Body of pancreas (tissue), 4 donors: ENCODE measurements at places on chromosomes 5 and 9. TPM values are rescaled to one million over a fixed set of nuclear protein-coding genes. Genes with fewer than 3 reads are reported as not detected.

- no peak overlapping the region for H3K4me3 ChIP-seq
- H3K4me1 ChIP-seq, result no peaks in the 10 kb centered on the region
- DNase-seq, result no peak
- no peak overlapping the region for H3K27ac ChIP-seq
- no peaks in the 10 kb centered on the region for H3K36me3 ChIP-seq
Observed at GRCh38 chr9:129242191-129242941, 64.3 kb upstream of the IER5L start.

GRCh38 chr9:5886114-5886939, 4.4 kb upstream of the MLANA start:
- no peaks in the 10 kb centered on the region for H3K27me3 ChIP-seq
- no peaks in the 10 kb centered on the region for H3K4me1 ChIP-seq
- no peaks in the 10 kb centered on the region for H3K36me3 ChIP-seq

The ADRB2 gene
- 1.6 TPM for total RNA-seq

GRCh38 chr5:132086277-132086794, 12.7 kb downstream of the CSF2 start:
- peak; percentile 55 for DNase-seq
- no peak overlapping the region for H3K27ac ChIP-seq
- no peaks in the 10 kb centered on the region for H3K36me3 ChIP-seq
- H3K4me3 ChIP-seq, result no peak overlapping the region

DNA sequence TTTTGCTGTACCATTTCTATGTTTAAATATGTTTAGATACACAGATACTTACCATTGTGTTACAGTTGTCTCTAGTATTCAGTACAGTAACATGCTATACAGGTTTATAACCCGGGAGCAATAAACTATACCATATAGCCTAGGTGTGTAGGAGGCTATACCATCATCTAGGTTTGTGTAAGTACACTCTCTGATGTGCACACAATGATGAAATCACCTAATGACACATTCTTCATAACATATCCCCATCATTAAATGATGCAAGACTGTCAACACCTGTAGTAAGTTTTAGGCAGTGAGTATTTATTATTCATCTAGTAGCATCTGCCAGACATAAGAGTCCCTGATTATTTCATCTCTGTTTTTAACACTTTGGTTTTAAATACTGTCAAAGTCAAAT, 7.3 kb upstream of the DHFR start:
- peaks cover 14% of the 10 kb centered on the region for H3K36me3 ChIP-seq
- DNase-seq, result no peak
- H3K27ac ChIP-seq, result no peak overlapping the region
- H3K4me1 ChIP-seq, result no peaks in the 10 kb centered on the region
- no peaks in the 10 kb centered on the region for H3K27me3 ChIP-seq
- no peak overlapping the region for H3K4me3 ChIP-seq

DNA sequence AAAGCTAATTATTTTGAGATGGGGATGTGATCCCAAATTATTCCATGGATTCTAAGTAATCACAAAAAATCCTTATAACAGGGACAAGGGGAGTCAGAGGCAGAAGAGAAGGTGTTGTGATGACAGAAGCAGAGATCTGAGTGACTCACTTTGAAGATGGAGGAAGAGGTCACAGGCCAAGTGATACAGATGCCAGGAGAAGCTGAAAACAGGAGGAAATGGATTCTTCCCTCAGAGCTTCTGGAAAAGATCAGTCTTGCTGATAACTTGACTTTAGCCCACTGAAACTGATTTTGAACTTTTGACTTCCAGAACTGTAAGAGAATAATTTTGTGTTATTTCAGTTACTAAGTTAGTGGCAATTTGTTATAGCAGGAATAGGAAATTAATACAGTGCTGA, 105.3 kb downstream of the GCNT1 start:
- DNase-seq, result no peak
- no peaks in the 10 kb centered on the region for H3K36me3 ChIP-seq
- no peak overlapping the region for H3K4me3 ChIP-seq
- H3K27ac ChIP-seq, result no peak overlapping the region
- peaks cover 5% of the 10 kb centered on the region for H3K4me1 ChIP-seq
- H3K27me3 ChIP-seq, result no peaks in the 10 kb centered on the region

DNA sequence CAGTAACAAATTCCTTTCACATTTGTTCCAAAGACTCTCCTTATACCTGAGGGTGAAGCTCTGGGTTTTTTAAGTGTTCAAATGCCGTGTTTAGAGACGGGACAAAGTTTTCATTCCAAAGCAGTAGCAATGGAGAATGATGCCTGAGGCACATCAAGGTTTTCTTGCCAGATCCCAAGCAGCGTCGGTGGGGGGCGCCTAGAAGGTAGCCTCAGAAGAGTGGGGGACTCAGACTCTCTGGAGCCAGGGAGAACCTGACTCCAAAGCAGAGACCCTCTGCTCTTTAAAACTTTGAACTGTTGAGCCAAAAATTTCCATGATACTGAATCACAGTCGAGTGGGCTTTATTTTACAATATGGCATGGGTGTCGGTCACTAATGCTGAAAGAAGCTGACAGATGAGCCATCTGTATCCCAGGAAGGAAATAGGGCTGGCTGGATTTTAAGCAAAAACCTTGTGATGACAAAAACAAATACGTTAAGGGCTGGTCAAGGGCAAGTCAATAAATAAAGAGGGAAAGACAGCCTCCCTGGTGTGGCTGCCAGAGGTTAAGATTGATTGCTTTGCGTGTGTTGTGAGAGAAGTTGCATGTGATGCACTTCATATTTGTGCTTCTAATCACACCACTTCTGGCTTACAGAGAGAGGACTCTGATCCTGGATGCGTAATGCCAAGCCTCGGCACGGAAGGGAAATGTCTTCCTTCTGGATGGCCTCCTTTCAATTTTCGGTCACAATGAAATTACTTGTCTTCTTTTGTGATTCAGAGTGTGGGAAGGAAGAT, 161.1 kb upstream of the EFNA5 start:
- no peak for DNase-seq
- no peaks in the 10 kb centered on the region for H3K36me3 ChIP-seq
- no peak overlapping the region for H3K4me3 ChIP-seq
- no peak overlapping the region for H3K27ac ChIP-seq

GRCh38 chr5:103561685-103562452, 720 bp downstream of the NUDT12 start:
- no peak for DNase-seq
- H3K4me1 ChIP-seq, result peaks cover 30% of the 10 kb centered on the region
- H3K36me3 ChIP-seq, result no peaks in the 10 kb centered on the region
- H3K4me3 ChIP-seq, result peak overlapping the region; percentile 81

- no peak overlapping the region for H3K27ac ChIP-seq
- no peak overlapping the region for H3K4me3 ChIP-seq
- H3K4me1 ChIP-seq, result no peaks in the 10 kb centered on the region
- H3K36me3 ChIP-seq, result no peaks in the 10 kb centered on the region
- no peak for DNase-seq
- no peaks in the 10 kb centered on the region for H3K27me3 ChIP-seq
Observed at GRCh38 chr5:146788898-146789297, 89.7 kb downstream of the PPP2R2B start.

DNA sequence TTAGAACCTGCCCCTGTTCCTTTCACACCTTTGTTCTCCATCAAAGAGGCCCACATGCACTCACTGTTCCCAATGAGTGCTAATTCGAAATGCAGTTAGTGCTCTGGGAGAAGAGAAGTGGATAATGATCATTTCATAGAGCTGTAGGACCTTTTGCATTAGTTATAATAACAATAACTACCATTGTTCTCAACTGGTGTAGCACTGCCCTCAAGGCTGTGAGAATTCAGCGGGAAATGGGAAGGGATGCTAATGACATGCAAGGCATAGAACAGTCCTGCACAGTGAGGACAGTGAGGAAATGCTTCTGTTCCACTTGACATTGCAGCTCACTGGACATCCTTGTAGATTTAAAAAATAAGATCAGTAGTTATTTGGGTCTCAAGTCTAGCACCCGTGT, 187.4 kb downstream of the FBXL7 start:
- no peak overlapping the region for H3K27ac ChIP-seq
- H3K4me1 ChIP-seq, result no peaks in the 10 kb centered on the region
- no peak overlapping the region for H3K4me3 ChIP-seq
- H3K27me3 ChIP-seq, result no peaks in the 10 kb centered on the region
- DNase-seq, result no peak

DNA sequence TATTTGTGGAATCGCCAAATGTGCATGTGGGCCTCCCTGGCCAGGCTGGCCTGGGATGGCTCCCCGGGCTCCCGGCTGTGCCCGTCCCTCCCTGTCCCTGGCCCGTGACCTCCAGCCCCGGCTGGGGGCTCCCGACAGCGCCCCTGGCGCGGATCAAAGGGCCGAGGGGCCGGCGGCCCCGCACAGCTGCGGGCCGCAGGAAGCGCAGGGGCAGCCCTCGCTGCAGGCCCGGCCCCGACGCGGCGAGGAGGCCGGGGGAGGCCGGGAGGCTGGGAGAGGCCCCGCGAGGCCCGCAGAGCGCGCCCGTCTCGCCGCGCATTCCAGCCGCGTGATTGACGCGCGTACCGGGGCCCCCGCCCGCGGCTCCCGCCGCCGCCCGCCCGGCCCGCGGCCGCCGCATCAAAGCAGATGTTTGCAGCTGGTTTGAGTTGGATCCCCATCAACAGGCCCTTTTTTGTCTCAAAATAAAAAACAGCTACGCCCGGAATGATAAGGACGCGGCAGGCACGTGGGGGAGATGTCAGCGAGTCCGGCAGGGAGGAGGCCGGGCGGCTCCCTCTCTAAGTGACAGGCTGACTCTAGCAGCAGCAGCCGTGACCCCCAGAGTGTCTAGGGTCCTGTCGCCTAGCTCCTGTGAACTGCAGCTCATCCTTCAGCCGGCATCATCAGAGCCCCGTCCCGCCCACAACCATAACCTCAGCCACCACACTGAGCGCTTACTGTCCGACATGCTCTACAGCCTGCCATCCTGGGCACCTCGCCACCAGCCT, 69.4 kb downstream of the LMX1B start:
- no peak overlapping the region for H3K27ac ChIP-seq
- peaks cover 7% of the 10 kb centered on the region for H3K4me1 ChIP-seq
- no peaks in the 10 kb centered on the region for H3K36me3 ChIP-seq

DNA sequence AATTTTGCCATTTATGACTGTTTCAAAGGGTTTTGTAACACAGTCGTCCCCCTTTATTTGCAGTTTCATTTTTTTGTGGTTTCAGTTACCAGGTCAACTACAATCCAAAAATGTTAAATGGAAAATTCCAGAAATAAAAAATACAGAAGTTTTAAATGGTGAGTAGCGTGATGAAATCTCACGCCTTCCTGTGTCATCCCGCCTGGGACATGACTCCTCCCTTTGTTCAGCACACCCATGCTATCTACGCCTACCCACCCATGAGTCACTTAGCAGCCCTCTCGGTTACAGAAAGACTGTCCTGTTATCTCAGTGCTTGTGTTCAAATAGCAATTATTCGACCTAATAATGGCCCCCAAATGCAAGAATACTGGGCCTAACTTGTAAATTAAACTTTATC, 765.3 kb upstream of the ADAMTS16 start:
- no peaks in the 10 kb centered on the region for H3K4me1 ChIP-seq
- H3K27ac ChIP-seq, result no peak overlapping the region
- no peaks in the 10 kb centered on the region for H3K36me3 ChIP-seq
- no peak for DNase-seq
- H3K4me3 ChIP-seq, result no peak overlapping the region

- no peaks in the 10 kb centered on the region for H3K27me3 ChIP-seq
- H3K4me3 ChIP-seq, result no peak overlapping the region
- H3K36me3 ChIP-seq, result no peaks in the 10 kb centered on the region
- DNase-seq, result no peak
- H3K27ac ChIP-seq, result no peak overlapping the region
- H3K4me1 ChIP-seq, result no peaks in the 10 kb centered on the region
Observed at GRCh38 chr5:79697222-79698170, 7.9 kb downstream of the CMYA5 start.

DNA sequence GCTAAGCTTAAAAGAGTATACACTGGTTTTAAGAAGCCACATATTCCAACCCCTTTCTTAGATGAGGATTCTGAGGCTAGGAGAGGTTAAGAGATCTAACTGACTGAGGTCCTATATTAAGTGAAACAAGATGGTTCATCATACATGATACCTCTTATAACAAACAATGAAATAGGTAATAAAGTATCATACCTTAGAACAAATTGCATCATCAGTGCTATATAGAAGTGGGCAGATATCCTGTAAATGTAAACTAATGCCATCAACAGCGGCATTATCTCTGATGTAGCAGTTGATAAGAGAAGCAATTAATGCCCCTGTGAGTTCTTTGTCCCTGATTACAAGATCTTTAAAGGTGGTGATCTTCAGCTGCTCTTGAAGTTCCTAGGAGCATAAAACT, 60.5 kb downstream of the NUP155 start:
- no peaks in the 10 kb centered on the region for H3K4me1 ChIP-seq
- H3K27ac ChIP-seq, result no peak overlapping the region
- no peak overlapping the region for H3K4me3 ChIP-seq
- H3K36me3 ChIP-seq, result no peaks in the 10 kb centered on the region

The PCDHA4 gene
- 2.0 TPM for total RNA-seq

- no peaks in the 10 kb centered on the region for H3K27me3 ChIP-seq
- no peaks in the 10 kb centered on the region for H3K36me3 ChIP-seq
- H3K27ac ChIP-seq, result no peak overlapping the region
Observed at GRCh38 chr9:113341712-113342410, 1.8 kb upstream of the WDR31 start.

The RNF183 gene
- total RNA-seq, result not detected

DNA sequence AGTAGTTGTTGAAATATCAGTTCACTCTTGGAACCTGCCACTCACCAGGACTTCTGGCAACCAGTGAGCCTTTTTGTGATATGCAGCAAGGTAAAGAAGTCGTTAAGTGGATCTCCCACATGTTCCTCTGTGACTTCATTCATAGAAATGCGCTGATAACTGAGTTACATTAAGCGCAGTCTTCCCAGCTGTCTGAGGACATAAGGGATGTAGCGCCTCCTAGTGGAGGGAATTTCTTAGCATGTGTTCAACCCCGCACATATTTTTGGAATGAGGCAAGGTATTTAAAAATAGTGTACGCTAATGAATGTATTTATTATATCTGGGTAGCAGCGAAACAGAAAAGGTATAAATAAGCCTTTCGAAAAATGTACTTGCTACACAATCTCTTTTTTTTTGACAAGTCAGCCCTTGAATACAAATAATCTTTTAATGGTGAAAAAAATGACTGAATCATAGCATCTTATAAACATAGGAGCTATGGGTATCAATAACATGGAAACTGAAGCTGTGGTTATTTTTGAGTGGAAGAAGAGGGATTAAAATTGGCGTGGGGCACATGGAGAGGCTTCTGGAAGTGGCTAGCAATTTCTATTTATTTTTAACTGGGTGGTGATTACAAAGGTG, 38.0 kb downstream of the PALM2AKAP2 start:
- H3K4me1 ChIP-seq, result no peaks in the 10 kb centered on the region
- H3K27ac ChIP-seq, result no peak overlapping the region
- no peaks in the 10 kb centered on the region for H3K36me3 ChIP-seq
- DNase-seq, result peak; percentile 74

DNA sequence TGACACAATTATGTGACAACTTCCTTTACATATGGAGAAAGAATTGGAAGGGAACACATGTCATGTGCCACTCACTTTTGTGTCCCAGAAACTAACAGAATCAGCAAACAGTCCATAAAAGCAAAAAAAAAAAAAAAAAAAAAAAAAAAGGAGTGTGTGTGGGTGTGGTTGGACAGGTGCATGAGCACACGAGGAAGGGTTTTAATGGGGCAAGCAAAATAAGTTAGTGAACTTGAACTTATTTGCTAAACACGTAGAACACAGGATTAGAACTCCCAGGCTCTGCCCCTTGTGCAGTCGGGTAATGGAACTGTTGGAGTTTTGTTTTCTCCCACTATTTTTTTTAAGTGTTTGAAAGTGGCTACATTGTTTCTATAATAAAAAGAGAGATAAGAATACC, 74.8 kb upstream of the PJA2 start:
- no peaks in the 10 kb centered on the region for H3K27me3 ChIP-seq
- no peak overlapping the region for H3K27ac ChIP-seq
- peaks cover 10% of the 10 kb centered on the region for H3K4me1 ChIP-seq
- no peak for DNase-seq
- no peak overlapping the region for H3K4me3 ChIP-seq
